ENCODE measurements at places on chromosomes 2 and 18.

GRCh38 chr2:43459446-43460173 is 136.2 kb downstream of the THADA start:
- no peak for DNase-seq

- DNase-seq: no peak
Observed at GRCh38 chr2:45171136-45171501, 161.9 kb upstream of the SIX2 start.

DNA sequence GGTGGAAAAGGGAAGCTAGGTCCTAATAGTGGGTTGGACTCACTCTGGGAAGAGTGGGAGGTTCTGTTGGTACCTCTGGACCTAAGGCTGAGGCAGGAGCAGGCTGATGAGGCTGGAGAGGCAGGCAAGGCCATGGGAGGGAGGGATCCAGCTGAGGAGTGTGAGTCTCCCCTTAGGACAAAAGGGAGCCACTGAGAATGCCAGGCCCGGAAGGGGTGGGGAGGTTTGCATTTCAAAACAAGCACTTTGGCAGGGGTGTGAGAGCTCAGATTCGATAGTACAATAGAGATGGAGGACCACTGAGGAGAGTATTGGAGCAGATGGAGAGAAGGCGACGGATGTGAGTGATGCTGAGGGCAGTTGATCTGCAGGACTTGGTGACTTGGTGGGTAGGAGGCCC is 132.1 kb upstream of the CAPN13 start:
- no peak for DNase-seq

GRCh38 chr2:10772868-10773215 is 39.7 kb downstream of the PDIA6 start:
- no peak for DNase-seq

GRCh38 chr2:177474998-177475397 is 82.4 kb downstream of the AGPS start:
- no peak for DNase-seq

DNA sequence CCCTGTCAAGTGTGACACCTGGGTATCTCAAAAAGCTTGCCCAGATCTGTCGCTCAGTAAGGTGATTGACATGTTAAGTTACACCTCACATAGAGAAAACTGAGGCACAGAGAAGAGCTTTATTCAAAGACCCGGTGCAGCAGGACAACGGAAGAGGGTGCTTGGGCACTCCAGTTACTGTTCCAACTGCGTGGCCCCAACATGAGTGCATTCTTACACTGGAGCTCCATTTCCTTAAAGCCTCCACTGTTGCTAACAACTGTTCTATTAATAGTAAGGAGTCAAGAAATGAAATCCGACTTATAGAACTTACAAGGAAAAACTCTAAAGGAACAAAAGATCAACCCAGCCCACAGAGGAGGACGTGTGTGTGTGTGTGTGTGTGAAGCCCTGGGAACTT is 54.8 kb upstream of the REV1 start:
- DNase-seq: no peak

DNA sequence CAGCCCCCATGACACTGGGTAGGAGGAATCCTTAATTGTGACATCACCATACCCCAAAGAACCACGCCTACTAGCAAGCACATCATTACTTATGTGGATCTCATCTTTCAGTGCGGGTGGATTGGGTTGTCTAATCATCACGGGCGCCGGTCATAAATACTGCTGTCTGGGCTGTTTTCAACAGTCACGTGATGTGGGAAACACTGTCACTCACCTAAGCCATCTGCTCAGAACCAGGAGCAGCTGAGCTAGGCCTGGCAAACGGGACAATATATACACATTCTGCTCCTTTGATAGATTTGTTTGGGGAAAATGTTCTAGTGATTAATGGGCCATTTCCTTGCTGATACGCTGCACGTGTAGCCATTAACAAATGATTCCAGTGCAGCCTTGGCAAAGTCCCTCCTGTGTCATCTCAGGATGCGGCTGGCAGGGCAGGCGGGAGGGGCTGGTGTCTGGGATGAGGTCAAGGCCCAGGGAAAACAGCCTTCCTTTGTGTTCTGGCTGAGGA is 145.9 kb upstream of the COPS8 start:
- no peak for DNase-seq

GRCh38 chr2:236122236-236122635 is 46.0 kb downstream of the GBX2 start:
- DNase-seq: no peak

DNA sequence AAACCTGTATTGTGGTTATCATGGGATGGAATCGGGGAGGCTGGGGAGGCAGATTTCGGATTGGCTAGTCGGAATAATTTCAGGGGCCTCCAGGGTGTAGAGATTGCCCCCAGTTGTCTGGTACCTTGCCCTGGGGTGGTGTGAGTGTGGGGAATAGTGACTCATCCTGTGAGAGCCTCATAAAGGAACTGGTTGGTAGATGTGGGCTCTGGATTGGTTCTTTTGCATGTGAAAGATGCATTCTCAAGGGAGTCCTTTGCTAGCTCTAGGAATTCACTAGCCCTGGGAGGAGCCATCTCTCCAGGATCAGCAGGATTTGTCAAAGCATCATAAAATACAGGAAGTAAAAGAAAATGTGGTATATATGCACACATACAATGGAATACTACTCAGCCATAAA is 331.6 kb downstream of the SETBP1 start:
- DNase-seq: no peak

DNA sequence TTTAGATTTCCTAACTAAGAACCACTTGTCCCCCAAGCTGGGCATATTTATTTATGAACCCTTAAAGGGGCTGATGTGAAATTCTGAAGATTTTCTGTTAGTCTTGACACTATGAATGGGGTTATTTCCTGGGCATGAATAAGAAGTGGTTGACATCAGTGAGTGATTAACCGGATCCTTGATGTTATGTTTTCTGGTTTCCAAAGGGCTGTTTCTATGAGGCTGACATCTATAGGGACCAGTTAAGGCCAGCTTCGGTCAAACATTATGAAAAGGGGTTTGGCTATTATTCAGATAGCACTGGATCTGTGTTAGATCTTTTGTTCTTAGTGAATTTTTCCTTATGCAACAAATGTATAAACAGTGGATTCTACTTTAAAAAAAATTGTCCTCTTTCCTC is 443.7 kb upstream of the SPRED2 start:
- no peak for DNase-seq

DNA sequence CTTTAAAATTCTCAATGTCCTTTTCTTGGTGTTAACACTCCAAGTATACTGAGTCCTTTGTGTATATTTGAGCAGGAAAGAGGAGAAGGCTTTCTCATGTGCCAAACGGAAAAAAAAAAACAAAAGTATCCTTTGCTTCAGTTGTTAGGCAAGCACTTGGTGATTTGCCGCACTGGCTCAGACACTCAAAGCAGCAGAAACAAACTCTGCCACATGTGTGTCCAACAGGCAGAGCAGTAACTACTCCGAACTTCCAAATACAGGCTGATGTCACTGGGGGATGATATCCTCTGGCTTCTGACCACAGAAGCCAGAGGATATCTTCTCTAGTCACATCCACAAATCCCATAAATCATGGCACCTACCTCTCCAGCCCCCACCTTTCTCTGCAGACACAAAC is 108.0 kb upstream of the SALL3 start:
- no peak for DNase-seq

- no peak for DNase-seq
Observed at GRCh38 chr18:9653390-9653789, 39.0 kb upstream of the PPP4R1 start.

- no peak for DNase-seq
Observed at GRCh38 chr2:234858145-234858544, 93.7 kb upstream of the SH3BP4 start.

DNA sequence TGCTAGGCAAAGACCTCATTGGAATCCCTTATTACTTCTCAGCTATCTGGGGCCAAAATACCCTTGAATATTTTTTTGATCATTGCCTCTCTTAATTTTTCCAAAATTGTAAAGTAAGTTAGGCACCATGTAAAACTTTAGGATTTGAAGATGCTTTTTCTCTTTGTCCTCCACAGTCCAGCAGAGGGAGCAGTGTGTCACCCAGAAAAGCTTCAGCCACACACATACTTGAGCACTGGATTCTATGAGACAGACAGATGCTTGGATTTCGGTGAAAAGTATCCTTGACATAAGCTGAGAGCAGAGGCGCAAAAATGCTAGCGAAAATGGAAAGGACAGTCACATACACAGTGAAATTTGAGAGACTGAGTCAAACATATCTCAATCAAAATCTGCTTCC is 74.7 kb upstream of the KCNJ3 start:
- no peak for DNase-seq

DNA sequence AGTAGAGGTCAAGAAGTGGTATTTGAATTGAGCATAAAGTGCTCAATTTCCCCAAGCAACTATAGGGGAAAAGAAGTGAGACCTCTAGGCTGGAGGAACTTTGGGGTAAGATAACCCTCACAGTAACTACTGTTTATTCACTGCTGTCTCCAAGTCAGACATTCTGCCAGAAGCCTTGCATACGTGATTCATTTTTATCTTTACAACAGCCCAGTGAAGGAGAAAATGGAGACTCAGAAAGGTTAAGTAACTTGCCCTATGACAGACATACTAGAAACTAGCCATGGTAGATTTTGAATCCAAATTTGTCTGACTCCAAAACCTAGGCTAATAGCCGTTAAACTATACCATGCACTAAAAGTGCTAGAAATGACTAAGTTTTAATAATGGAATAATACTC is 28.4 kb downstream of the DNAJC10 start:
- DNase-seq: no peak
